ENCODE measurements at places on chromosomes 13 and 19.
A peak's percentile ranks its signal among the peaks of the same experiment; 100 is the strongest.

DNA sequence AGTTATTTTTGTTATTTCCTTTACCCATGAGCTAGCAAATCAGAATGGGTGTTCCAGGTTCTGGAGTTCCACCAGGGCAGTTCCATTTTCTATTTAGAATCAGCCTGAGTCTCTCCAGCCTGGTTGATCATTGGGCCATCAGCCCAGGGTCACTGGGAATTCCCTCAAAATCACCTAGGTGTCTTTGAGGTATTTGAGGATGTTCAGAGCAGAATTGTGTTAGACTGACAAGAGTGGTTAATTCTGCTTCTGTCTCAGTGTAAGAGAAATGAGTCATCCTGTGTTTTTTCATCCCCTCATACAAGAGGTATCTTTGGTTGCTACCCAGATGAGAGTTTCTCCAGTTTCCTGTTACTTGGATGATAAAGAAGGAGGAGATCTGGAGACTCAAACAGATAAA, 11.7 kb downstream of the ZNF66 start:
- no peak for DNase-seq

DNA sequence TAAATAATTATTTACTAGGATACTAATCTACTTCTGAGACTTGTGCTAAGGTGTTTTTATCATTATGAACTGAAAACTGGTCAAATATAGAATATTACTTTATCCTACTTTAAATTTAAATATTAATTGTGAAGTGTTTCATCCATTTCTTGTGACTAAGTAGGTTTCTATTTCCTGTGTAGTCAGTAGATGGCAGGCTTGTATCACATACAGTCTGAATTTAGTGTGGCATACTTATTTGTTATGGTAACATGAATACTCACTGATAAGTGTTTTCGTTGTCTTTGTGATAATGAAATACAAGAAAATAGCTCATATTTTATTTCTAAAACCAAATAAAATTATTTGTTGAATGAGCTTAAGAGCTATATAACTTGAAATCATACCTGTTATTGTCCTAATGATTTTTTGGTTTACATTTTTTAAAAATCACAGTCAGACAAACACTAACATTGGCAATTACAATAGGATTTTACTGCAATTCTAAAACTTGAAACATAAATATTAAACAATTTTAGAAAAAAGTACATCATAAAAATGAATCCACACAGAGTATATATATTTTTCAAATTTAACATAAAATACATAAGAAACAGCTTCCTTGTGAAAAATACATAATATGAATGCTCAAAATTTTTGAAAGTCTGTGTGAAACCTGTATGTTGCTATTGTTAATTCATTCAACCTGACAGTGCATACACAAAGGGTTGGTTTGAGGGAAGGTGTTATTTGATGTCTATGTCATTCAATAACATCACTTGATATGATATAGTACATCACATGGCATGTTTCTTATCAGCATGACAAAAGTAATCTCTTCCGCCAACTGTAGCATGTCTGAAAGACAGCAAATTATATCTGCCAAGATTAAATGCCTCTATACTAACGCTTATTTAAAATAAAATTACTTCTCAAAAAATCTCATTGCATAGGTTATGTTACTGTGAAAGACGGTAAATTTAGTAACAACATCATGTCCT, 904.8 kb upstream of the PCDH20 start:
- DNase-seq = peak; percentile 33

- peak; percentile 71 for DNase-seq
Measured at GRCh38 chr13:23921451-23921888, 24.2 kb upstream of the C1QTNF9B start.

GRCh38 chr19:36973021-36973843, 57.1 kb downstream of the ZNF568 start:
- DNase-seq = peak; percentile 68

- DNase-seq = no peak
Measured at GRCh38 chr19:38216785-38217641, 7.0 kb downstream of the DPF1 start.

GRCh38 chr19:15629003-15629880, 11.5 kb upstream of the CYP4F3 start:
- peak; percentile 20 for DNase-seq

- DNase-seq = no peak
Measured at GRCh38 chr13:110424569-110425443, 117.7 kb downstream of the COL4A2 start.

- no peak for DNase-seq
Measured at GRCh38 chr19:11038511-11038910, 50.8 kb upstream of the LDLR start.

GRCh38 chr13:97027162-97027554, 32.9 kb upstream of the OXGR1 start:
- DNase-seq = no peak

DNA sequence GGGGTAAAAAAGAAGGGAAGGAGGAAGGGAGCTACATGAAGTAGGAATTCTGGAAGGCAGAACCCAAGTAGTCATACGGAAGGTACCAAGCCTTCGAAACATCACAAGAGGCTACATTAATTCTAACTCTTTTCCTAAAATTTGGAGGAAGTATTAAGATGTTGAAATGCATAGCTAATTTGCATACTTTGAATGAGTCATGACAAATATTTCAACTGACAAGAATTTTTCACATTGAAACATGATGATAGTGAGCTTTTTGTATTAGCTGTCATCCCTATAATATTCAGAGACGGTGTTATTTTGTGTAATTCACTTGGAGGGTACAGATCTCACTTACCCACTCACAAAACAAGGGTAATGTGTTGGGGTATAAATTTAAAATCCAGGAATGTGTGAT, 9.1 kb upstream of the ACOD1 start:
- DNase-seq = peak; percentile 73

DNA sequence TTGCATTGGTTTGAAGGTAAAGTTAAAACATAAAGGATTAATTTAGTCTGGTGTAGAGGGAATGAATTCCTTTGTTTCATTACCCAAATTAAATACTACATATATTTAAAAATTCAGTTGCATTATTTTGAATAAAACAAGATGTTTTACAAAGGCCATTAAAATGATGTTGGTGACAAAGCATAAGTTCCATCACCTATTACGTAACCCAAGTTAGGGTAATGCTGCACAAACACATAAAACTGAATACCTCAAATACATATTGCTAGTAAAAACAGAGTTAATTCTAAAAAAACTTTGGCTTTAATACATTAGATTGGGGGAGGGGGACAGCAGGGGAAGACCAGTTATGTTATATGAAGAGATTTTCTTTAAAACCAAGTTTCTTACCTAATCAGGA, 80.3 kb downstream of the SERP2 start:
- no peak for DNase-seq

GRCh38 chr13:108227651-108228272, 9.6 kb downstream of the ABHD13 start:
- peak; percentile 34 for DNase-seq

- DNase-seq = no peak
Measured at GRCh38 chr19:54612428-54612827, 17.9 kb upstream of the LILRB1 start.

DNA sequence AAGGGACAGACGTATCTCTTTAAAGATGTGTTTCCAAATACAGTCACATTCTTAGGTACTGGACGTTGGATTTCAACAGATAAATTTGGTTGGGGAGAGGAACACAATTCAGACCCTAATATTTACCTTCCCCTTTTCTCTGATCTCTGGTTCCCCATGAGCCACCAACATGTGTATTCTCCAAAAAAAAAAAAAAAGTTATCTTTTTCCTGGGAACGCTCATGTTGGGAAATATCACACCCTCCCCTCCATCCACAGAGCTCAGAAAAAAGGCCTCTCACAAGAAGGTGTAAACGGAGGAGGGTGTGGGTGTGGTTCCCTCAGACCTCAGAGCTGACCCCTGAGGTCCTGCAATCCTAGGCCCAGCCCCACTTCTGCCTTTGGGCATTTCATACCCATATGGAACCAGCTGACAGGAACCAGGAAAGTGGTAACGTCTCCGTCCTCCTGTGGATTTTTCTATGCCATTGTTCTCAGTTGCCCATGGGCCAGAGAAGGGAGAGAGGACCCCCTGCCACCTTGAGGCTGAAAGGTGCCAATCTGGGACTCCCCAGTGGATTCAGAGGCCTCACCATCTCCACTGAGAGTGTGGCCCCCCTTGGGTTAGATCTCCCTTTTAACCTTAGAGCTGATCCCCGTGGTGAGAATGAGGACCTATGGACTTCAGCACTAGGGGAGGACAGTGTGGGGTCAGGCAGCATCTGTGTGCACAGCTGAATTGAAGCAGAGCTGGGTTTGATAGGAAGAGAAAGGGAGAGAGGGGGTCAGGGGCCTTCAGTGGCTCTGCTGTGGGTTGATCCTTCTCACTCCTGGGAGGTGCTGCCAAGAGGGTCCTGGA, 8.4 kb upstream of the SIGLEC12 start:
- DNase-seq = no peak

- no peak for DNase-seq
Measured at GRCh38 chr19:11813703-11814028, 407 bp upstream of the ZNF440 start.

GRCh38 chr13:31880851-31881494, 141.6 kb downstream of the RXFP2 start:
- no peak for DNase-seq

GRCh38 chr13:65868099-65868498, 1362.0 kb downstream of the PCDH9 start:
- DNase-seq = no peak

GRCh38 chr19:38583219-38583984, 34.4 kb downstream of the MAP4K1 start:
- no peak for DNase-seq

- DNase-seq = no peak
Measured at GRCh38 chr19:33309826-33310225, 7.5 kb upstream of the CEBPA start.

GRCh38 chr13:44116562-44117332, 237.0 kb downstream of the LACC1 start:
- no peak for DNase-seq

DNA sequence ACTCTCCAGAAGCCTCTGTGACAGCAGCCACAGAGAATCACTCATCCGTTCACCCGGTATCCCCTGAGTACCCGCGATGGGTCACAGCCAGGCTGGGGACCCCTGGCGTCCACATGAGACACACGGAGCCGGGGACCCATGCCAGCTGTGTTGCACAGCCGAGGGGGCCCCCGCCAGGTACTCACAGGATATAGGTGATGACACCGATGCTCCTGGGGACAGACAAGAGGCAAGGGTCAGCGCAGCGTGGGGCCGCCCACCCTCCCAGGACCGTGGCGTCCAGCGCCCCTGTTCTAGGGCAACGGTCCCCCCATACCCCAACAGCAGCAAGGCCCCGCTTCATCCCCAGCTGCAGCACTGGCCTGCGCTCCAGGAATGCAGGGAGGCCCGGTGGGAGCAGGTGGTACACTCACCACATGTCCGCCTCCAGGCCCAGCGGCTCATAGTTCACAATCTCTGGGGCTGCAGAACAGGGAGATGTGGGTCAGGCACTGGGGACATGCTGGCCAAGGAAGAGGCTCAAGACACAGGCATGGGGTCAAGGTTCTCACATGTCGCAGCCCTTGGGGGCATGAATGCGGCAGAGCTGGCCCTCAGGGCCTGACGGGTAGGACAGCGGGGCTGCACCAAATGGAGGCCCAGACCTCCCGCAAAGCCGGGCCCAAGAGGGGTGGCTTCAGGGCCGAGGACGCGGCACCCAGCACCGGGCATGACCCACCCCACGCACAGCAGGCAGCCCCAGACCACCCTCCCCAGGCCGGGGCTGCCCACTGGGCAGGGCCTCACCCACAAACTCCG, 7.2 kb downstream of the DAPK3 start:
- DNase-seq = no peak

All from fibroblast of skin of right quadriceps (primary cell).